ENCODE measurements at places on chromosomes 7 and 10.

DNA sequence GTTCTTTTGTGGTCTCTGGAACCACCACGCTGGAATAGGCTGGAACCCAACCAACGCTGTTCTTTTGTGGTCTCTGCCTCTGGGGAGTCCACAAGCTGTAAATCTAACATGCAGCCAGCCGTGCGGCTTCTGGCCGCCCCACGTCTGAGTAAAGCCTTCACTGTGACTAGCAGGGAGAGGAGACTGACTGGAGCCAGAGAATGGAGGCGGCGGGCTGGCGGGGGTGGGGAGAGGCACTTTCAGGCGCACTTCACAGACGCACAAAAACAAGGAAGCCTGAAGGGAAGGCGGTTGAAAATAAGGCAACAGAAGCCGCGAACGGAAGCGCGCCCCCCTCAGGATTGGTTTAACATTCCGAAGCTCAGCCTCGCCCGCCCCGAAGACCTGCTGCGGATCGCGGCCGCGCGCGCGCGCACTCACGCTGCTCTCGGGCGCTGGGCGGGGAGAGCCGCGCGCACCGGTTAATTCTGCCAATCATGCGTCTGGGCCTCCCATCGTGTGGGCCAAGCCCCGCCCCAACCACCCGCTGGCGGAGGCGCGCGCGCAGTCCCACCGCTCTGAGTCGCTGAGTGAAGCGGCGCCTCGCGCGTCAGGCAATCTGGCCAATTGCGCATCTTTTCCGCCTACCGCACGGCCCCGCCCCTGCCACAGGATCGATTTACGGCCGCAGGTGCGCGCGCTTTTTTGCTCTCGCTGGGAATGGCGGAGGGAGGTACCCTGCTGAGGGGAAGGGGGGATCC lies at the start of gene SFR1:
Gene SFR1, plus strand, starts transcription at position 687 of the 740 bp plus-strand sequence. Its CDS starts 13 bp downstream, at position 700.
- peak; percentile 97 for DNase-seq

GRCh38 chr7:72307566-72307965 lies 104.6 kb downstream of the CALN1 start:
- no peak for DNase-seq

DNA sequence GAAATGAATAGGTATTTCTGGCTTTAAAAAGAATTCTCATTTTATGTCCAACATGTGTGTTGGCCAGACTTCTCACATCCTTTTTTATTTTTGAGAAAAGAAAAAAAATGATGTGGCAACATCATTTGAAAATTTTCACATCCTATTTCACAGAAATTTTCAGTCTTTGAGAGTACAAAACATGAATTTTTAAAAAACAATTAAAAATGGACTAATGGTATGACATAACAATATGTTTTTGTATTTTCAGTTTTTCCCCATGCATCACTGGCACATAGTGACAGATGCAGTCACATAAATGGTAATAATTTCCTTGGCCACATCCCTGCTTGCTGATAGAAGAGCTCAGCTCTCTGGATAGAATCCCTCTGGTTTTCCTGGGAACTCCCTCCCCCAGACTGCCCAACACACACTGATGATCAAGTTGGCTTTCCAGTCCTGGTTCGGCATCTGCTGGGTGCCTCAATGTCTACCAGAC lies 188.5 kb upstream of the AGR3 start:
- DNase-seq, result no peak

- DNase-seq, result no peak
Observed at GRCh38 chr10:78843495-78843894, 225.3 kb upstream of the ZMIZ1 start.

DNA sequence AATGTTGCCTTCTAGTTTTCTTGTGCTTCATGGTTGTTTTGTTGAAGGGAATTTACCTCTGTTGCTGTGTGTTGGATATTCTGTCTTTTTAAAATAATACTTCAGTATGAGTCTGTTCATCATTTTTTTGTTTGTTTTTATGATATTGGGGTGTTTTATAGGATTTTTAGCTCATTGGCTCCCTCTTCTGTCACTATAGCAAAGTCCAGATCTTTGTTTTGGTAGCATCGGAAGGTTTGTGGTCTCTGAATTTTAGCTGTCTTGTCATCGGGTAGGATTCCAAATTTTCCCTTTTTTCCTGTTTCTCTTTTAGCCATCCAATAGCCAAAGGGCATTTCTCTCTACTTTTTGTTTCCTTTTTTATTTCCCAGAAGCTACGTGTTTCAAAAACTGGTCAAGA lies 91.4 kb downstream of the EXOC4 start:
- no peak for DNase-seq

DNA sequence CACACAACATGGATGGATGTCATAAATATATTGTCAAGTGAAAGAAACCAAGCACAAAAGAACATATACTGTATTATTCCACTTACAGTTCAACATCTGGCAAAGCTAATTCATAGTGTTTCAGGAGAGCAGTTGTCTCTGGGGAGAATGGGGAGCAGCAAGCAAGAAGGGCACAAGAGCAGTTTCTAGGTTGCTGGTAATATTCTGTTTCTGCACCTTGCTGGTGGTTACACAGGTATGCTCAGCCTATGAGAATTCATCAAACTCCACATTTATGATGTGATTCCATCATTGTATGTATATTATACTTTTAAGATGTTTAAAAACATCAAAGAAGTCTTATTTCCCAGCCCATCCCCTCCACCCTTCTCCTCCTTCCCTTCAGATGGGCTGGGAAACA lies 18.1 kb upstream of the PALS2 start:
- DNase-seq, result no peak

- DNase-seq, result no peak
Observed at GRCh38 chr7:125526092-125526491, 596.5 kb upstream of the POT1 start.

DNA sequence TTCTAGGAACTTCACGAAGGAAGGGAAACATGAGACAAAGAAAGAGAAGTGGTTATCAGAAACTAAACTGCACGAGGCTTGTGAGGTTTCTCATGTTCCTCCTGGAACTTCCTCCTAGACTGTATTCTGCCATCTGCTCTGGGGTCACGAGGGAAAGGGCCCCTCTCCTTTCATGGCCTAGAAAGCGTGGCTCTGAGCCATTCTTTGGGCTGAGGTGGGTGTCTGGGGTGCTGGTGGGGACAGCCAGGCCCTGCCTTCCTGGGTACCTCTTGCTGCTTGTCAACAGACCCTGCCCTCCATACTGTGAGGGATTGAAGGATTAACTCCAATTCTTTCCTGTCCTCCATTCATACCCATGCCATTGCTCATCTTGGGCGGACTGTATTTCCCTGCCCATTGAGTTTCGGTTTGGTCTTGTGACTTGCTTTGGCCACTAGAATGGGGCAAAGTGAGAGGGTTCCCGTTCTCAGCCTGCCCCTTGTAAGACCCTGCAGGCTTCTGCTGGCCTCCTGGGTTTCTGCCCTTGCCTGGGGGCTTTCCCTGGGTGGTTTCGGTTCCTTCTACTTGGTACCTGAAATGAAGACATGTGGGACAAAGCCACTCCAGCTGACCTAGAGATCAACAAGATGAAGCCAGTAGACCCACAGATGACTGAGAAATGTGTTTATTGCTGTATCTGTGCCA lies 14.9 kb upstream of the GIMAP8 start:
- DNase-seq, result no peak

- no peak for DNase-seq
Observed at GRCh38 chr7:98420966-98421612, 20.2 kb upstream of the BAIAP2L1 start.

DNA sequence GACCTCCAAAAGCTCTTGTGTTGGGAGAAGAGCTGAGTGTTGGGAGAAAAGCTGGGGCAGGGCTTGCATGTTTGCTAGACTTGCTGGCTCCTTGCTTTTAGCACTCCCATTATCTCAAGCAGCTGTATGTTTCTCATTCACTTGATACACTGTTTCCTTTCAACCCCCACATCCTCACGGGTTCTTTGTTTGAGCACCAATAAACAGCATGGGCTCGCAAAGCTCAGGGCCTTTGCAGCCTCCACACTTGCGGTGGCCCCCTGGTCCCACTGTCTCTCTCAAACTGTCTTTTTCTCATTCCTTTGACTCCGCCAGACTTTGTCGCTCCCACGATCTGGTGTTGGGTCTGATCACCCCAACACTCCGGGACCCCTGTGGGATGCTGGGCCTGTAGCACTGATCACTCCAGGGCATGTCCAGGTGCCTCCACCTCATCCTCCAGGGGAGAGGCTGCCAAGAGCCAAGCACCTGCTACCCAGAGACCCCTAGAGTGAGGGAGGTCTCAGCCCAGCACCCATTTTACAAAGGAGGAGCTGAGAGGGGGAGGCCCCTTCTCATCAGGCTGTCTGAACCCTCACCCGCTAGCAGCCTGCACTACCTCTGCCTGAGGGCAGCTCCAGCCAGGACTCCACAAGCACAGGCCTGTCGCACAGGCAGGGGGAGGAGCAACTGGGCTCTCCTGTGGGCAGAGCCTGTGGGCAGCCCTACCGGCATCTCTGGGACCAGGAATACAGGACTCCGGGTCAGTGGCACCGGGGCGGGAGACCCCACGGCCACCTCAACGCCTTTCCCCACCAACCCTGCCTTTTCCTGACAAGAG lies 49.1 kb upstream of the MSMB start:
- DNase-seq, result no peak

DNA sequence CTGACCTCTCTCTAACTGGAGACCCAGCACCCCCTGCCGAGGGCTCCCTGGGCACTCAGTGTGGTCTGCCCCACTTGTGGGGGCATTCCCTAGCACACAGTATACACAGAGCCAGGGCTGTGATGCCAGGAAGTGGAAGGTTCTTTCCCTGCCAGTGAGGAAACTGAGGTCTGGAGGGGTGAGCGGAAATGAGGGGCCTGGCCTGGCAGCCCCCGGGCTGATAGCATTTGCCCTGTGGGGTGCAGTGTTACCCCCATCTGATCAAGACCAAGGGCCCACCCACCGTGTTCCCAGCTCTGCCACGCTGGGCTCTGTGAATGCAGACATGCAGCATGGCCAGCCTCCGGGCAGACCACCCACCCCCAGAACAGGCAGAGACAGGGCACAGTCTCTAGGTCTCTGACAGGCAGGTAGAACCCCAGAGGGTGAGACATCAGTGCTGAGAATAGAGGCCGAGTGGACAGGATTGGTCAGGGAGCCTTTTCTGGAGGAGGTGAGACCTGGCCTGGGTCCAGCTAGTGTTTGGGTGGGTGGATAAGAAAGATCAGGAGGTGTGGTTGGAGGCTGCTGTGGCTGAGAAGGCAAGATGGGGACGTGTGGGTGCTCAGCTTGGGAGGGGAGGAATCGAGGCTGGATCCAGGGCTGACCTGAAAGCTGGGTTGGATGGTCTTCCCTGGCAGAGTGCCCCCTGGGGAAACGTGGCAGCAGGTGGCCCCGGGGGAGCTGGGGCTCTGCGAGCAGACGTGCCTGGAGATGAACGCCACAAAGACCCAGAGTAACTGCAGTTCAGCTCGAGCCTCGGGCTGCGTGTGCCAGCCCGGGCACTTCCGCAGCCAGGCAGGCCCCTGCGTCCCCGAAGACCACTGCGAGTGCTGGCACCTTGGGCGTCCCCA lies 10.8 kb upstream of the ZNF862 start:
- DNase-seq, result no peak

DNA sequence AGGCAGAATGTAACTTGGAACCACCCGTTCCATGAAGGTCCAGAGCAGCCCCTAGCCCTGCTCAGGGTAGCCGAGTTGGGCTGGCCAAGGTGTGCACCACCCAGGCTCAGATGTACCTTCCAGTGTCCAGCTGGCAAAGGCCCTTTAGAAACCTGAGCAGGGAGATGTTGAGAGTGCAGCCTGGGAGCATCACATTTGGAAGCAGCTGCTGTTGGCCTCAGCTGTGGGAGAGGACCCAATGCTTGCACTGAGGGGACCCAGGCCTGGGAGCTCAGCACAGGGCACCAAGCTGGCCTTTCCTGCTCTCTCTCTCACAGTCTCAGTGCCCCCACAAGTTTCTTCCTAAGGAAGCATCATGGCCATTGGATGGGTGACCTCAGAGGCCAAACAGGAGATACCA lies 33.5 kb downstream of the ANXA8 start:
- no peak for DNase-seq

DNA sequence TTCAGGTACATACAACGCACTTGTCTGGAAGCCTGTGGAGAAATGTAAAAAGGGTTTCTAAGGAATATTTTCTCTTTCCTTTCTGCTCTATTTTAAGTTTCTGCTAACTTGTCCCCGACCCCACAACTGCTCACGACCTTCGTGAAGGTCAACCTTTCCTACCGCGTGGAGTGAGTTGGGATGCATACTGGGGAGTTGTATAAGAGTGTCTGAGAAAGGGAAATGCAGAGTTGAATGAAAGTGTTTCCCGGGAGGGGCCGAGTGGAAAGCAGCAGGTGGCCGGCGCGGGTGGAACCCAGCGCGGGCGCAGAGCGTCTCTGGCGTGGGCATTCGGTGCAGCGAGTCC lies 17.9 kb upstream of the ACBD5 start:
- DNase-seq, result no peak

DNA sequence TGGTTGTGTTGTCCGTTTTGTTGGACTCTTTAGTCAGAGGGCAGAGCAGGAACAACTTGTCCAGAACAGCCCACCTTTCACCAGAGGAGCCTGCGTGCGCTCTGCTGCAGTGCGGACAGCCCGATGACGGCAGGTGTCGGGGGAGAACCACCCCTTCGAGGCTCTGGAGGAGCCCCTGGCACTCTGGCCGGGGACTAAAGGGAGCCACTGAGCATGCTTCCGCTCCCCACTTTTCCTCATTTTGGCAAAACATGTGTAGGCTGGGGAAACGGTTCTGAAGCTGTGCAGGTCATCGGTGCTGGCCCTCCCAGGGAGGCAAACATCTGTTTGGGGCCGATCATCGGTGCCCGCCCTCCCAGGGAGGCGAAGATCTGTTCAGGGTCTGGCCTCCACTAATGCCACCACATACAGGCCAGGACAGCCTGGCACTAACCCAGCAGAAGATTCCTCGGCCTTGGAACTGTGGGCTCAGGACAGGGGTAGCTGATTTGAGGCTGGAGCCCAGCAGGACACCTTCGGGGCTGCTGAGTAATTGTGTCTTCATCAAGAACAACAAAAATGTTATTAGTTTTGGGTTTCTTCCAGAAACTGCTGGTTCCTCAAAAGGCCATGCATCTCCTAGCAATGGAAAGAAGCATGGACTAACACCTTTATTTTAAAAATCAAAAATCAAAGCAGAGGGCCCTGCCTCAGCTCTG lies 124.4 kb upstream of the TCERG1L start:
- no peak for DNase-seq

DNA sequence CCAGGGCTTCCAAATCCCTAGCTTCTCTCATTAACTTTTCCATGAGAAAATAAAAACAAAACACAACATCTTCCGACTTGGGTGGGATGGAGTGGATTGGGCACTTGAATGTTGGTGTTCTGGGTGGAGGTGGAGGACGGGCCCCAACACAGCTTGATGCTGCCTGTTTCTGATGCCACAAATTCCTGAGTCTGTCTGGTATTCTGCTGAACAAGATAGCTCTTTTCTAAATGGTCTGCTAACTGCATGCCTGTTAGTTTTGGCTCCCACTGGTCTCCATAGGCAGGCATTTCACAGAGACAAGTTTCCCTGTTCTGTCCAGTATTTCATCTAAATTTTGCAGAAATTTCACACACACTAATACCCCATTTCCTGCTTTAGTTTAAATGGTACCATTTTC lies 160.9 kb upstream of the FZD8 start:
- DNase-seq, result no peak

GRCh38 chr10:74227697-74228424 lies 76.8 kb downstream of the ADK start:
- no peak for DNase-seq

DNA sequence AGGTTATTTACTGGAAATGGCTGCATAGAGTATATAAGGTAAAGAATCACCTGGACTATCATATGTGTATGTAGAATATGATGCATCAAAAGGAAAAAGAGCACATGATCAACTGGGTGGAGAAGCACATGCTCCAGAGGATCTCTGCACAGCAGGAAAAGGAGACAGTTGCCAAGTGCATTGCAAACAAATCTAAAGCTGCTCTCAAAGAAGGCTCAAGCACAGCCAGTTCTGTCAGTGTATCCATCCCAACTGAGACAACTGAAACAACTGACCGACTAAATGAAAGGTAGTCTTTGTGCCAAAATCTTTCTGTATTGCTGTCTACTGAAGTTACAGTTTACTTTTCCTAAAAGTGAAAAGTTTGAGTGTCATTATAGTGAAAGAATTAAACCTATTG lies 83.2 kb upstream of the SGCE start:
- DNase-seq, result no peak
